ENCODE measurements at places on chromosomes 2 and 18. TPM values are rescaled to one million over a fixed set of nuclear protein-coding genes. Genes with fewer than 3 reads are reported as not detected.

Gene FAM210A
- 19.8 TPM for total RNA-seq

Gene NYAP2
- total RNA-seq, result 0.52 TPM

Gene TWIST2
- total RNA-seq, result 6.8 TPM

Gene ANO7
- not detected for total RNA-seq

Gene FZD7
- 42.8 TPM for total RNA-seq

Gene DPYSL5
- total RNA-seq, result 3.7 TPM

Gene KIAA2012
- under 0.01 TPM for total RNA-seq

Gene BCL11A
- total RNA-seq, result 4.2 TPM

Gene STEAP3
- total RNA-seq, result 8.9 TPM

Gene SLC19A3
- total RNA-seq, result 4.2 TPM

Gene DNAJC5G
- total RNA-seq, result under 0.01 TPM

Gene HRH4
- not detected for total RNA-seq

Gene LOXHD1
- 1.6 TPM for total RNA-seq

Gene OSBPL6
- 2.1 TPM for total RNA-seq

Gene RAMP1
- total RNA-seq, result 31.8 TPM

Gene RAPGEF4
- 5.7 TPM for total RNA-seq

Gene SERPINB2
- total RNA-seq, result not detected

Gene FABP1
- not detected for total RNA-seq

Gene PLGLB2
- 2.1 TPM for total RNA-seq

Gene CNTNAP5
- total RNA-seq, result not detected

Gene SLC38A11
- total RNA-seq, result 2.6 TPM

Gene XDH
- total RNA-seq, result not detected

Gene PDE1A
- 9.9 TPM for total RNA-seq

Gene SATB2
- total RNA-seq, result 3.7 TPM

Gene MARCHF4
- total RNA-seq, result not detected

Gene AGXT
- not detected for total RNA-seq

Gene GATA6
- 2.6 TPM for total RNA-seq

Gene SRD5A2
- total RNA-seq, result not detected

Gene CCDC150
- 6.8 TPM for total RNA-seq

Gene MFSD2B
- 0.52 TPM for total RNA-seq

Gene SERPINB10
- total RNA-seq, result 1.0 TPM

Gene ARHGAP15
- 33.9 TPM for total RNA-seq

Gene GKN1
- not detected for total RNA-seq

Gene VAPA
- 127 TPM for total RNA-seq

Gene C2orf74
- total RNA-seq, result 2.6 TPM

Gene CFAP210
- not detected for total RNA-seq

Gene LOXL3
- total RNA-seq, result 8.4 TPM

Gene EML6
- total RNA-seq, result 10.4 TPM

Gene HOXD13
- total RNA-seq, result under 0.01 TPM

Gene GCG
- total RNA-seq, result 5.2 TPM

Gene SLC14A1
- total RNA-seq, result 14.6 TPM

Gene NT5DC4
- not detected for total RNA-seq

Gene YES1
- 40.7 TPM for total RNA-seq

Gene GRB14
- total RNA-seq, result 5.7 TPM

Gene UBE2F
- total RNA-seq, result 33.4 TPM

Gene NOSTRIN
- total RNA-seq, result 8.4 TPM

Gene LRRTM4
- 1.6 TPM for total RNA-seq

Gene CYTIP
- 1.0 TPM for total RNA-seq

Gene SEPTIN10
- 109 TPM for total RNA-seq
